Neural crest cell (in vitro differentiated cells): ENCODE measurements at places on chromosomes 11 and 22.

GRCh38 chr22:21972293-21972779 is 10.3 kb downstream of the TOP3B start:
- DNase-seq: peak; percentile 70

DNA sequence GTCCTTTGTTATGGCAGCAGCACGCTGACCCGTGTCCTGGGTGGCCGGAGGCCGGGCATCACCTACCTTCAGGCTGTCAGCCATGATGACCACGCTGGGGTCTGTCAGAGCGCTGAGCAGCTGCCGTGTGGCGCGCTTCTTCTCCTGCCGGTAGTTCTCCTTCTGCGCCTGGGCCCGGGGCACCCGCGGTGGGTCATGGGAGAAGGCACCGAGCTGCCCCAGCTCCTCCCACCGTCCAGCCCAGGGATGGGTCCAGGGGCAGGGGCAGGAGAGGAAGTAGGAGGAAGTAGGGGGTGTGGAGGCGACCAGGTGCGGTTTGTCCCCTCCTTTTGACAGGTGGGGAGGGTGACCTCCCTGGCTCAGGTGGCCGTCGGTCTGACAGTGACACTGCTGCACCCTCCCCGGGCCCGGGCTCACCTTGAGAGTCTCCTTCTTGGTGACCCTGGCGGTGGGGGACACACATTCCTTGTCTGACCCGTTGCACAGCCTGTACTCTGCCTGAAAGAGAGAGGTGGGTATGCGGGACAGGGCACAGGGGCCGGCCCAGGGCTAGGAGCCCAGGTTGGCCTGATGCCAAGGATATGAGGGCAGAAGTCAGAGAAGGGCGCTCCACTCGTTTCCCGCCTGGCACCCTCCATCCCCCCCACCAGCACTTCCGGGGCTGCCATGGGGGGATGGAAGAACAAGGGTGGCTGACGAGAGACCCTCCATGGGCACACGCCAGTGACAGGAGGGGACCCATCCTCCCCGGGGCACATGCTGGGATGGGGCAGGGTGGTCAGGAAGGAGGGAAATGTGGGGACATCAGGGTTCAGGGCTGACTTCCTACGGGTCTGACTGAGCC is 43.0 kb downstream of the OSBPL5 start:
- no peak for DNase-seq

DNA sequence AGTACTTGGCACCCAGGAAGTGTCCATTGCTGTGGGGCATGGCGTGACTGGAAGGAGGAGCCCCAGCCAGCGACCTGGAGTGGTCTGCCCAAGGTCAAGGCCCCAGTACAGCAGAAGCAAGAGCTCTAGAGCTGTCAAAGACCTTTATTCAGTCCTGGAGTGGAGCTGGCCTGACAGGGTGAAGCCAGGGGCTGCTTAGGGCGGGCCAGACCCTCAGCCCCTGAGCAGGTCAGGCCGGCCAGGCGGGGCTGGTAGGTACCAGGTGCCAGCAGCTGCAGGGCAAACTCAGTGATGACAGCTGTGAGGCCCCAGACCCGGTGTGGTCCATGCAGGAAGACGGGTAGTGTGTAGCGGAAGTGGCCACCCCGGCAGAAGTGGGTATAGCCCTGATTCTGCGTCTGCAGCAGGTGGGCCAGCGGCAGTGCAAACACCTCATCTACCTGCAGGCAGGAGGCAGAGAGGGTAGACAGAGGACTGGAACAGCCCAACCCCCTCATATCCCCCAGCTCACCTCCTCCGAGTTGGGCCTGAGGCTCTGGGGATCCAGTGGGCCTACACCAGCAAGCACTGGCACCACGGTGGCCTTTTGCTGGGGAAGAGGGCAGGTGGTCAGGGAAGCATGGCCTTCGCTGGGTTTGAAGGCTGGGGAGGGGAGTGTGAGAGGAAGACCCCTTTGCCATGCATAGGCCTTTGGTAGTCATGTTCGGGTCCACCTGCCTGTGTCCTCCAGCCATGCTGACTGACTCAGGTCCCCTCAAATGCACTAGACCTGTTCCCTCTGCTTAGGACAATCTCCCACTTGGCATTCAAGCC is 1.7 kb downstream of the NUDT8 start:
- no peak for DNase-seq

- no peak for DNase-seq
These were observed 167.8 kb upstream of the NARS2 start for GRCh38 chr11:78742430-78742829.

DNA sequence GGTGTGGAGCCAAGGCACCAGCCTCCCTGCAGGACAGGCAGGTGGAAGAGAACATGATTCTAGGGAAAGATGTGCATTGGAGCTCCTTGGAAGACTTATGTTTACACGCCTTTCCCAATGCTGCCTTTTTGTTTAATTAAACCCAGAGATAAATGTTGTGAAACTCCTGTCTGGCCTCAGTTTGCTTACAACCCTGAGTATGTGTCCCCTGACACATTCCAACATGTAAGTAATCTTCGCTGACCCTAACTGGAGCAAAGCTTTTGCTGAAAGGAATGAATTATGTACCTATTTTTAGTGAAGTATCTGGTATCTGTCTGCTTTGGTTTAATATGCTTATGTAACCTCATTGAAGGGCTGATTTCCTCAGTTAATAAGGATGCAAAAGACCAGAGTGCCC is 56.7 kb downstream of the APIP start:
- no peak for DNase-seq

GRCh38 chr11:2156416-2157182 is 4.4 kb downstream of the INS start:
- DNase-seq: peak; percentile 93

DNA sequence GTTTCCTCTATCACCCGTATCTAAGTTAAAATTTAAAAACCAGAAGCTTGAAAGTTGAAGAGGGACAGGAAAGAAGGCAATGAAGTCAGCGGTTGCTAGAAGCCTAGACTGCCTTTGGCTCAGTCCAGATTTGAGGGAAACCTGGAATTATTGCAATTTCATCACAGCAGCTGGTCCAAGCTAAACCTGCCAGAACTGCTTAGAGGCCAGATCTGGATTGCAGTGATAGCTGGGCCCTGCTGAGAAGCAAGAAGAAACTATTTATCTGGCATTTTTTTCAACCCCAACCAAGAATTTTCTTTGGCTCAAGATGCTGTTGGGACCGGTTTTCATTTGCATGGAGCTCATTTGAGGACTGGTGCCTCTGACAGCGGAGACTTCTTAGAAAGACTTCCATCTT is 121.5 kb upstream of the TEAD1 start:
- no peak for DNase-seq

DNA sequence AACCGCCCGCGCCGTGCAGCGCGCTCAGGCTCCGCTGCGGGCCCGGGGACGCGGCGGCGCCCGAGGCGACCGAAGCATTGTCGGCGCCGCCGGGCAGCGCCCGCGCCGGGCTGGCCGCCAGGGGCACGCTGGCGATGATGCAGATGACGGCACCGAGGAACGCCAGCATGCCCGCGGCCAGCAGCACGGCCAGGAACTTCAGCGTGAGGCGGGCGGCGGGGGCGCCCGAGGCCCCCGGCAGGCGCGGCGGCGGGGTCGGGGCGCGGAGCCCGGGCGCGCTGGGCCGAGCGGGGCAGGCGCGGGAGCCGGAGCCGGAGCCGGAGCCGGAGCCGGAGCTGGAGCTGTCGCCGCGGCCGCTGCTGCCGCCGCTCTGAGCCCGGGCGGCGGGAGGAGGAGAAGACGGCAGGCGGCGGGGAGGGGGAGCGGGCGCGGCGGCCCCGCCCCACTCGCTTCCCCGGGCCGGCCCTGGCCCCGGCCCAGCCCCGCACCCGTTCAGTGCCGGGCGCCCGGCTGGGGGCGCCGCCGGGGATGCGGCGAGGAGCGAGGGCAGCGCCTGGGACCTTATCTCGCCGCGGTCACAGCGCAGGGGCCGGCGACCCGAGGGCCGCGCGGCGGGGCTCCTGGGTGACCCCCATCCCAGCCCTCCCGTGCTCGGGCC is at the start of gene NPTXR:
Gene NPTXR (minus strand): TSS at position 372 of the 658 bp plus-strand sequence.
- DNase-seq: peak; percentile 54
